ENCODE measurements at places on chromosomes 2 and 18. TPM values are rescaled to one million over a fixed set of nuclear protein-coding genes. Genes with fewer than 3 reads are reported as not detected.

BUB1 gene
- 12.5 TPM for total RNA-seq

PDCD1 gene
- total RNA-seq, result not detected

IRS1 gene
- 0.72 TPM for total RNA-seq

CAPN14 gene
- total RNA-seq, result 0.13 TPM

OTX1 gene
- 0.33 TPM for total RNA-seq

EEF1B2 gene
- total RNA-seq, result 668 TPM

MEP1B gene
- total RNA-seq, result 0.15 TPM

CD28 gene
- total RNA-seq, result not detected

TUBA3E gene
- not detected for total RNA-seq

LRRC30 gene
- not detected for total RNA-seq

DAW1 gene
- 1.6 TPM for total RNA-seq

IL1RN gene
- not detected for total RNA-seq

PTPN2 gene
- 23.9 TPM for total RNA-seq

Data from endothelial cell (in vitro differentiated cells).